Left colon (tissue), 2 donors: ENCODE measurements at places on chromosomes 16 and 17.
A peak's percentile ranks its signal among the peaks of the same experiment; 100 is the strongest.

DNA sequence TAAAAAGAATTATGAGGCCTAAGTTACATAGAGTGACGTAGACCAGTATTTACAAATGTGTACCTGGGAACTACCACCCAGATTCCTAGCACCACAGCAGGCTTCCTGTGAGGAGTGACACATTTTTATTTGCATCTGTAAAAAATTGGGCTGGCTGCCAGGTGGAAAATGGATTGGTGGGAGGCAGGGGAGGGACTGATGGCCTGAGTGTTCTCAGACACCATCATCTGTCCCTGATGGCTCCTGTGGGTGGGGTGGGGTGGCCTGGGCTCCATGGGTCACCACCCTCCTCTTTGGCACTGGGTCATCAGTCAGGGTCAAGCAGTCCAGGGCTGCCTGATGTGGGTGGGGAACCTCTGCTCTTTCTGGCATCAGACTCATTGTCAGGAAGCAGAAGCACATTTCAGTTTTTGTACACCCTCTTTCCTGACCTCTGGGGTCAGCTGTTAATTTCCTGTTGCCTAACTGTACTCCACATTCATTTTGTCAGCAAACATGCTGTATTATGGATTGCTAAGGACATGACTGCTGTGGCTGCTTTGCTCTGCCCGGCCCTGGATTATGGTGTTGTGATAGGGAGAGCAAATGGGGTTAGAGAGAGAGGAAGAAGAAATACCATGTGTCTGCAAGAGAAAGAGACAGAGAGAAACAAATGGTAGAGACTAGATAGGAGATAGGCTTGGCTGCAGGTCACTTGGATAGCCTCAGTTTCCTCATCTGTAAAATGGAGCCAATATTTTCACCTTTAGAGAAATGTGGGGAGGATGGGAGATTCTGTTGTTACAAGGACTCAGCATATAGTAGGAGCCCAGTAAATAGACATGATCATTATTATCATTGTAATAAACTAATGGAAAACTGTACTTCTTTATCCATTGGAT is 11.6 kb upstream of the MFAP4 start:
- DNase-seq, result peak; percentile 83

DNA sequence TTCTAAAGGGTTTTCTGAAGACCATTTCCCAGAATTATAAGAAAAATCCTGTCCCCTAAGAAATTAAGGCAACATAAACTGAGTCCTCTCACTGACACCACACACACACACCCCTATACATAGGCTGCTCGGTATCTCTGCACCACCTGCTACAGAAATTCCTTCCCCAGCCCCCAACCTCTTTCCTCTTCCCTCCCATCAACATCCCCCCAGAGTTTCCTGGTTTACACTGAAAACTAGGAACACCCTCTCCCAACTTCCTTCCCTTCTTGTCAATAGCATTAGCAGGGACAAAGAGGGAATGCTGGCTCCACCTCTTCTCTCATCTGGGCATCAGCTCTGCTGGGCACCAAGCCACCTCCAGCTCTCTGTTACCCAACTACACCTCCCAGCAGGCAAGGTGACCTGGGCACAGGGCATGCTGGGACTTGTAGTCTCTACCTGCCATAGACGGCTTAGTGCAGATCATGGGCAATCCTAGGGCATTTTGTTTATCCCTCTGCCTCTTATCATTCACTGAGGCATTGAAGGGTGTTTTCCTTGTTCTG is 15.7 kb downstream of the CAVIN1 start:
- peak; percentile 84 for DNase-seq

DNA sequence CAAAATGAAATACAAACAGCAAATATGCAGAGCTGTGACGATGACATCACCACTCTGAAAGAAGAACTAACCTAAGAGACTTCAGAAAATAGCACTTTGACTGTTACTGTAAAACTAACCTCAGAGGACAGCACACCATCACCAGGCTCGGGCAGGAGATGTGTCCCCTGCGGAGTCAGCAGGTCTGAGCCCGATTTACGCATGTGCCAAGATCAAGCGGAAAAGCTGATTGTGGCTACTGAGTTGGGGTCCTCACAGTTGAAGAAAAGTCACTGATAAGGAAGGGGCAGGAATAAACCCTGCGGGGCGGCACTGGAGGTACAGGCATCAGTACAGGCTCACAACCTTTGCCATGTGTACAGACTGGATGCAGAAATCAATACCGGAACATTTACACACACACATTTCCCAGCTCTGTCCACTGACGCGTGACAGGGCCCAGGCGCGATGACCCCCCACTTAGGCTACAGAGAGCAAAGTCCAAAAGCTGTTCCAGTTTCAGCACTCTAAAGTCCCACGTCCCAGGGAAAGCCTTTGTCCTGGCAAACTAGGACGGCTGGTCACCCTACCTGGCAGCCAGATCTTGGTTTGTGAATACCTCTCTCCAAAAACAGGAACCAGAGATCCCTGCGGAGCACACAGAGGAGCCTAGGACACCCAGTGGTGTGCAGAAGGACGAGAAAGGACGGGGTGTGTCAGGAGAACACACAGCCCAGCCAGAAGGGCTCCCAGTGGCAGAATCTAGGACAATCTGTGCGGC is 21.5 kb downstream of the TRAP1 start:
- no peak for DNase-seq

DNA sequence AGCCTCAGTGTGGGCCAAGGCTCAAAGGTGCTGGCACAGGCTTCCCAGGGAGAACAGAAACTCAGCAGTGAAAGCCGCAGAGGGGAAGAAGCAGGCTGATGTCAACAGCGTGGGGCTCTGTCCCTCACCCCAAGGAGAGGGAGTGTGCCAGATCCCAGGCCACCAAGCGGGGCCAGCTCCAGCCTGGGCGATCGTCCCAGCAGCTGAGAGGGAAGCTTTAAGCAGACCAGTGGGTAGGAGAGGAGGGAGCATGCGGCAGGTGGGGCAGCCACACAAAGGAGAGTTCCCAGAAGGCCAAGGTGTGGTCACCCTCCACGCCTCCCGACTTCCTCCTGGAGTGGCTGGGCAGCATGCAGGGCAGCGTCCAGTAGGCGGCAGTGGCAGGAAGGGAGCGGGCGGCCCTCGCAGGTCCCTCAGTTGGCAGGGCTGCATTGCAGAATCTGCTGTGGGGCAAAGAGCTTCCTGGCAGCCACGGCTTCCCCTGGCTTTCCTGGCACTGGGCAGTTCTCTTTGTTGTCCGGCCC is 6.0 kb downstream of the SYNGR2 start:
- peak; percentile 90 for DNase-seq

- no peak for DNase-seq
Observed at GRCh38 chr17:3887804-3888203, 5.0 kb downstream of the CAMKK1 start.

DNA sequence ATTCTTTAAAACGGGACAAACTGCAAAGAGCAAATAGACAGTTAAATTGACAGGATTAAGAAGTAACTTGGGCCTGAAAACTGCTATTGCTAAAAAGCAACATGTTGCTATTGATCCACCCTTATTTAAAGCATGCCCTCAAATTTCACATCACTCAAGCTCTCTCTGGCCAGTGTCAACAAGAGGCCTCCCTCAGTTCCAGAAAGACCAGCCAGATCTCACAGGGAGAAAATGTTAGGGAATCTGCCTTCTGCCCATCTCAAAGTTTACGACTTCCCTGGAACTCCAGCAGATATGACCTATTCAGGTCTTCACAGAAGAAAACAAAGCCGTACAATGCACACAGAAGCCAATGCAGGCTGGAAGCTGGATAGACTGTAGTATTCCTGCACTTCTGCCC is 8.9 kb downstream of the CFAP20 start:
- no peak for DNase-seq

- DNase-seq, result no peak
Observed at GRCh38 chr17:62780951-62781350, 27.2 kb downstream of the MARCHF10 start.

DNA sequence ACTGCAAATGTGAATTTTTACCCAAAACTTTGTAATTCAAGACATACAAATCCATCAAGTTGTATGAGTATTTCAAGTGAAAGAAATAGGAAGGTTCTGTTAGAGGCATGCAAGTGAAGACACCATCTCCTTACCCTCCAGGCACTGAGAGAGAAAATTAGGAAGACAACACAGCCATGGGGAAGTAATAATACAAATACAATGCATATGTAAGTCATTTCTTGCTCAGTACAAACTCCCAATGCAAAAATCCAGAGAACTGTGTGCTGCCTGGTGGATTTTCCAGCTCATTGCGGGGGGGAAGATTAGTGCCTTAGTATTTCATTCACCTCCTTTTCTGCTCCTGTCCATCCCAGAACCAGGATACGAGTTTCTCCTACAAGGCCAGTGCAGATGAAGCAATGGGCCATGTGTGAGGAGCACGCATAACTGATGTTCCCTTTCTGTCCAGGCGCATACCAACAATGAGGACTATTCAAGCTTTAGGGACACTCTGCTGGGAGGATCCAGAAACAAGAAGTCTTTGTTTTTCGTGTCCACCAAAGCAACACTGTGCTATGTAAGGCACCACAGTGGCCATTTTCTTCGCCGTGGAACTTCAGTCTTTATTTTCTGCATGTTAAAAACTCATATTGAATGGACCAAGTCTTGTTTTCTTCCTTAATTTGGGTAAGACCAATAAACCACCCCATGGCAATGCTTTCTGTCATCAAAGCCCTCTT is 143.7 kb upstream of the RCVRN start:
- no peak for DNase-seq

GRCh38 chr17:75899353-75899752 is 2.6 kb upstream of the TRIM65 start:
- DNase-seq, result no peak

DNA sequence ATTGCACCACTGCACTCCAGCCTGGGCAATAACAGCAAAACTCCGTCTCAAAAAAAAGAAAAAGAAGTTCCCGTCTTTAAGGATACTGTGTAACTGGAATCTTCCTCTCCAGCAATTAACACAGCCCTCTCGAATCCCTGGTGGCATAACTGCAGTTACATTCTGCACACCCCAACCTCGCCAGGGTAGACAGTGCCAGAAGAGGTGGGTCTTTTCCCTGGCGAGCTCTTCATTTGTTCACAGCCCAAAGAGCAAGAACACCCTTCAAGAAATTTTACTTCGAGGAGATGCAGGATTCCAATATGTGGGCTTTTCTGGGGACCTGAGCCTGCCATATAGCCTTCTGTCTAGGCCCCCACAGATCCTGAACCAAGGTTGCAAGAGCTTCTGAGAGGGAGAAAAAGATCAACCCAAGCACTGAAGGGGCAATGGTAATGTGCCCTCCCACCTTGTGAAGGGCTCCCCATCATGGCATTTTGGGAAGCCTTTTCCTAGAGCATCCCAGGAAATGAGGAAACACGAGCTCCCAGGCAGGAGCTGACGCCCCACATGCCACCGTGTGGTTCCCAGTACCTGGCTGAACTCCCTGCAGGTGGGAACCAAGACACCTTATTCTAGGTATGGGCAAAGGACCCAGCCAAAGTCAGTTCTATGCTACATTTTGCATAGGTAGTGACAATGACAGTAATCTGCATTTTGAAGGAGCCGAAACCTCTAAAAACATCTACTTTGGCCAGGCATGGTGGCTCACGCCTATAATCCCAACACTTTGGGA is 26.9 kb downstream of the TK2 start:
- DNase-seq, result no peak

- DNase-seq, result no peak
Observed at GRCh38 chr17:64291268-64291851, 28.3 kb upstream of the TEX2 start.

DNA sequence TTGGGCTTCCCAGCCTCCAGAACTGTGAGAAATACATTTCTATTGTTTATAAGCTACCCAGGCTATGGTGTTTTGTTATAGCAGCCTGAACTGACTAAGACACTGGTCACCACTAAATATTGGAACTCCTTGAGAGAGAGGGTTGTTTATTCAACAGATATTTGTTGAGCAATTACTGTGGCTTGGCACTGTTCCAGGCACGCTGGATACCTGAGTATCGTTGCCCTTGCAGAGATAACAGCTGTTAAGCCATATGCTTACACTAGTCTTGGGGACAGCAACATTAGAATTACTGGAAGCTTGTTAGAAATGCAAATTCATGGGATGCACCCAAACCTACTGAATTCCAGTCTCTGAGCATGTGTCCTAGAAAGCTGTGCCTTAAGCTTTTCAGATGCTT is 230.7 kb downstream of the HS3ST4 start:
- no peak for DNase-seq

DNA sequence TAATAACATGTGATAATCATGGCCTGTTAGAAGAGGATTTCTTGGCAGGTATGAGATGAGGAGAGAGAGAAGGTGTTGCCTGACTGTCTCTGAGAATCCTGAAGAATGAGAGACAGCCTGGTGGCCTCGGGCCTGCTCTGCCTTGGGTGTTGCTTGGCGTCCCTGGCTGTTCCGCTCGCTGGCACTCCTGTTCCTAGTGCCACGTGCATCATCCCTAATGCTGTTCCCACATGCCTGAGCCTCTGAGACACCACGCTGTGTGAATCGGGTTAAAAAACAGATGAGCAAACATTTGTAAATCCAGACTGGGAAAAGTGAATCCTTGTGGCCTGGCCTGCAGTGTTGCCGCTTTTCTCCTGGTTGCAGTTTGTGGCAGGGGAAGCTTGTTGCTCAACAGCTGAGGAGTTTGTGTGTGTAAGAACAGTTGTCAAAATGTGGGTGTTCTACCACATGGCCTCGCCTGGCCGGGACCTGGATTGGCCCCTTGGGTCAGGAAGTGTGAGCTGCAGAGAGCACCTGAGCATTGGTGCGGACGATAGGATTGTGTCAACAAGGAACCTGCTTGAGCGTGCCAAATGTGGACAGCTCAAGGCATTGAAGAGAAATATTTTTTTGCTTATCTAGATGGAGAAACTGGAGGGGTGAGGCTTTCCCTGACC is 22.0 kb downstream of the UBN1 start:
- no peak for DNase-seq
